Ascending aorta (tissue), 2 donors: ENCODE measurements at places on chromosomes 5 and 9. TPM values are rescaled to one million over a fixed set of nuclear protein-coding genes. Genes with fewer than 3 reads are reported as not detected.

The CSNK1A1 gene
- 219 TPM for total RNA-seq

DNA sequence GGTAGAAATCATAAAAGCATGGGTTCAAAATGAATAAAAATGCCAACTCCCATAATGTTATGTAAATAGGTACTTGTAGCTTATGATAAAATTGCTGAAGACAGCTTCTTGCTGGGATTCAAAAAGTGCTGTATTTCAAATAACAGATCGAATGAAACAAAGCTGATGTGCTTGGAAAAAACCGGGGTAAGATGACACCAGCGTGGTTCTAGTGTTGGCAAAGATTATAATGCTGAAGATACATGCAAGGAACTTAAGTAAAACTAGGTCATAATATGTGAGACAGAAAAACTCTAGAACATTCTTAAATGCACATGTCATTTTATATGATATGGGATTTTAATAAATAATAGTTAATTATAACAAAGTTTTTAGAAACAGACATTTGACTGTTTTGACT lies 44.4 kb upstream of the APC start:
- no peak for DNase-seq

- no peak for DNase-seq
Measured at GRCh38 chr5:36041537-36041845, 25.2 kb downstream of the UGT3A2 start.

The CRHBP gene
- 0.32 TPM for total RNA-seq

DNA sequence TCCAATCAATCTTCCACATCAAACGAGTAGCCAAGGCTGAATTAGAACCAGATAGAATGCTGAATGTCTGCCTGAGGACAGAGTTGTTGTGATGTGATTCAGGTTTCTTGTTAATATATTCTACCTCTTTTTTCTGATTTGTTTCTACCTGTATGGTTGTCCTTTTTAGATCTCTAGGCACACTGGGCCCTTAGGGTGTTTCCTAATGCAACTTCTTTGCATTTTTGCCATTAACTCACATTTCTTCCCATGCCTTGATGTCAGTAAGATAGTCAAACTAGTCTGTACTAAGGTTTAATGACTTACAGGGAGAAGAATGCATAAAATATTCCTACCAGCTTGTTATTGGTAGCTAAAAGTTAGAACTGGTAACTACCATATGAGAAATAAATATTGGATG lies 413.6 kb downstream of the CCDC171 start:
- no peak for DNase-seq

- peak; percentile 56 for DNase-seq
Measured at GRCh38 chr9:126805554-126806262, 868 bp downstream of the ZBTB43 start.

The SLC24A2 gene
- not detected for total RNA-seq

GRCh38 chr5:171523781-171524180 lies 104.3 kb downstream of the FGF18 start:
- DNase-seq: no peak

DNA sequence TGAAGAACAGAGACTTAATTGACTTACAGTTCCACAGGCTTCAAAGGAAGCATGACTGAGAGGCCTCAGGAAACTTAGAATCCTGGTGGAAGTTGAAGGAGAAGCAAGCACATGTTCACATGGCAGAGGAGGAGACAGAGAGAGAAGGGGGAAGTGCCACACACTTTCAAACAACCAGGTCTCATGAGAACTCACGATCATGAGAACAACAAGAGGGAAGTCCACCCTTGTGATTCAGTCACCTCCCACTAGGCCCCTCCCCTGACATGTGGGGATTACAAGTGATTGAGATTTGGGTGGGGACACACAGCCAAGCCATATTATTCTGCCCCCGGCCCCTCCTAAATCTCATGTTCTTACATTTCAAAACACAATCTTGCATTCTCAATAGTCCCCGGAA lies 19.5 kb downstream of the NR3C1 start:
- no peak for DNase-seq

DNA sequence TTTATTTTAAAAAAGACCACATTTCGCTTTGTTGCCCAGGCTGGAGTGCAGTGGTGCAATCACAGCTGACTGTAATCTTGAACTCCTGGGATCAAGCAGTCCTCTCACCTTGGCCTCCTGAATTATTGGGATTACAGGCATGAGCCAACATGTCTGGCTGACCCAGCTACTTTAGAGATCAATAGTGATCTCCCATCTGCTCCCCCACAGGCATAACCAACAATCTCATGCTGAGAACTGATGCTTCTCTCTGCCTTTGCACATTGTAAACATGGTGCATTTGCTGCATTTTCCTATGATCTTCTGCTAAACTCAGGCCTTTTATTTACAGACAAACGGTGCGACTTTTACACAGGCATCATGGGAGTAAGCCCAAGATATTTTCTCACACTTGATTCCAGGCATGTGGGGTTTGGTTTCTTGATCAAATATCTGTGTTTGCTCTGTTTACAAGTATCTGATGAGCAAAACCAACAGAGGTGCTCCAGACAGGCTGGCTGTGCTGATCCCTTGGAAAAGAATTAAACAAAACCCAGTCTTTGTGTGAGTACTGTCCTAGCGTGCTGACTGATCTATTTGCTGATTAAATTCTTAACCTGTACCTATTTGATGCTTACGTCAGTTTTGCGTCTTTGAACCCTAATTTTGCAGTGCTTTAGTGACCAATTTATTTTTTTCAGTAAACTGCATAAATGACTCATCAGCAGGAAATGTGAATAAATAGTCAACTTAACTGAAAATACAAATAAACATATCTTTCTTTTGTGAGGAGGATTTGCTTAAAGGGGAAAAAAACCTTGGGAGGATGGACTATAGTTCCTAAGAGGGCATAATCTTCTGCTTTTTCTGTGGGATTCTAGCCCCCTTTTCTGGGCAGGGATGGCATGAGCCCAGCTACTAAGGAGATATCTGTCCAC lies 191.7 kb upstream of the NR3C1 start:
- DNase-seq: no peak

The SLC4A9 gene
- total RNA-seq: not detected

DNA sequence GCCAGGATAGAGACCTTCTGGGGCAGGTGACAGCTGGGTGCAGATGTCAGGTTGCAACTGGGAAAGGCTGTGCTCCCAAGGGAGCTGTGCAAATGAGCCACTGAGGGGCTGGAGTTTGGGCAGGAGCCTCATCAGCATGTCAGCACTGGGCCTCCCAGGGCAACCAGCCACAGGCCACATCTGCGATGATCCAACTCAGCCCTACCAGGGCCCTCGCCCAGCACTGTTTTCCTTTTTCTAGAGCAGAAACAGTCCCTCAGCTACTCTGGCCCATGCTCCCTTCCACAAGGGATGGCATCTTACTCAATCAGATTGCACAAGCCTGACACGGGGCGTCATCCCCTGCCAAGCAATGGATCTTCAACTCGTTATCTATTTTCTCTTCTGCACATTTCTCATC lies 24.8 kb downstream of the NIPAL4 start:
- DNase-seq: no peak

GRCh38 chr9:97801180-97801579 lies 51.8 kb upstream of the FOXE1 start:
- DNase-seq: no peak

DNA sequence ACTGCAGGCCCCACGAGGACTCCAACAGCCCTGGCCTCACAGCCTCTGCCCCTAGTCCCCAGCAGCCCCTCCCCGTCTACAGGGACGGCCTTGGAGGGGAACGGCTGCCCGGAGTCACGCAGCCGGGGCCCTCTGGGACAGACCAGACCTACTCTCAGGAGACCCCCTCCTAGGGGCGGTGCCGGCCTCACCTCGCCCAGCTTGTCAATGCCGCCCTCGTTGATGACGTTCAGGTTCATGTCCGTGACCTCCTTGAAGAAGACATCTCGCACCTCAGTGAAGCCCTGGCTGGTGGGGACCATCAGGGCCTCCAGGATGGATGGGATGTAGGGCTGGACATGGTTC lies 58.6 kb downstream of the LRSAM1 start:
- no peak for DNase-seq

DNA sequence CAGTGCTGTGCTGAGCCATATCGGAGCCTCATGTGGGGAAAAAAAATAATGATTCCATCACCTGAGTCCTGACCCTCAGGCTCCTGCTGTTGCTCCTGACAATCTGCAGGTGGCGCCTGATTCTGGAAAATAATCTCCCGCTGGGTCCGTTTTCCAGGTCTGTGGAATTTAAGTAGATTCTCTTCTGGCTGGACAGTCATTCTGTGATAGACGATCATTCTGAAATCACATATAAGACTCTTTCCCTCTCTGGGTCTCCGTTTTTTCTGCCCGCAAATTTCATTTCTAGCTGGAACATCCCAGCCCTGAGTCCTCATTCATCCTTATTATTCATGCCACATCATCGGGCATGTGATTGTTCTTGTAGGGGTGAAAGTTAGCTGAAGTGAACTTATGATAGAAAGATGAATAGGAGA lies 22.1 kb upstream of the STXBP1 start:
- no peak for DNase-seq

DNA sequence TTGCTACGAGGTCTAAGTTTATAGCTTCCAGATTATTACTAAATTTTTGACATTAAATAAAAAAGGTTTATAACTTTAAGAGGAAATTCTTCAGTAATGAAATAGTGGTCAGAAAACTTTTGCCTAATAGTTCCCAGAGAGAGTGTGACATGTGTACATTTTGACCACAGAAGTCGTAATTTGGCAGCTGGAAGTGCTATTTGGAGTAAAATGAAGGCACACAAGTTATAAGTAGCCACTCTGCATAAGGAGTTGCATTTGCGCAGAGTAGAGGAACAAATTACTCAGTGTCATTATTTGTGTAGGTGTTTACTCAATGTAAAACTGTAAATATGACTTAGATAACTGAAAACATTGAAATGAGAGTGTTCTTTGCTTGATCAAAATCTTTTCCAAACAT lies 408.4 kb downstream of the CCDC171 start:
- DNase-seq: no peak

The STARD4 gene
- total RNA-seq: 1.5 TPM

GRCh38 chr5:3351581-3352442 lies 243.8 kb upstream of the IRX1 start:
- no peak for DNase-seq

DNA sequence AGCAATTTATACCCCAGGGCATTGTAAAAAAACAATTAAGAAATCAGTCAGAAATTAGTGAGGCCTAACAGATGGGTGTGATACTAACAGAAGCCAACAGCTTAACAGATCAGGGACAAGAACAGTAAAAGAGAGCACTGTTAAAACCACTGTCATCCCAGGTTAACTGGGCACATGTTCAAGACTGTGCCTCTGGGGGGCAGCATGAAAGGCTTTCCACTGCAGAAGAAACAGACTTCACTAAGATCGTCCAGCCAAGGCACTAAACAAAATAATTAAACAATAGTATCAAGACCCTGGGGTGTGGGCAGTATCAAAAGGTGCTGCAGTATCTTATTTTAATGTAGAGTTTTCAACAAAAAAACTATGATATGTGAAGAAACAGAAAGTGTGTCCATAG lies 43.5 kb downstream of the FBN2 start:
- DNase-seq: no peak

DNA sequence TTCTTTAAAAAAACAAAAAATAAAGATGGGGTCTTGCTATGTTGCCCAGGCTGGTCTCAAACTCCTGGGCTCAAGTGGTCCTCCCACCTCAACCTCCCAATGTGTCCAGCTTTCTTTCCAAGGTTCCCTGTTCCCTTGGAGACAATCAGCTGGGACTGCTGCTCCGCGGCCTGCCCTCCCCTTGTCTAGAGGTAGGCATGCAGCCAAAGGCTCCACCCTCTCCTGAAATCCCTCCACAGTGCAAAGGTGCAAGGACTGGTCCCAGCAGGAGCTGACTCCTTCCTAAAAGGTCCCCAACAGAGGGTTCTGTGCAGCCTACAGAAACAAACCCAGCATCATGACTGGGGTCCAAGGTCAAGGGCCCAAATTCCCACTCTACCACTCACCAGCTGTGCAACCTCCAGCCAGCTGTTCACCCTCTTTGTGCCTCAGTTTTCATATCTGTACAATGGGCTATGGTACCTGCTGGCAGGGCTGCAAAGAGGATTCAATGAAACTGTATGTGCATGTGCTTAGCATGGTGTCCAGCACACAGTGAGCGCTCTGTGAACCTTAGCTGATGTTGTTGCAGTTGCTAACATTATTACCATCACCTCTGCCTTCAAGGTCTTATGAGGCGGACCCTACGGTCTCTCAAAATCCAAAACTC lies 47.5 kb downstream of the BARX1 start:
- no peak for DNase-seq

The PCDHGB3 gene
- total RNA-seq: 14.4 TPM

DNA sequence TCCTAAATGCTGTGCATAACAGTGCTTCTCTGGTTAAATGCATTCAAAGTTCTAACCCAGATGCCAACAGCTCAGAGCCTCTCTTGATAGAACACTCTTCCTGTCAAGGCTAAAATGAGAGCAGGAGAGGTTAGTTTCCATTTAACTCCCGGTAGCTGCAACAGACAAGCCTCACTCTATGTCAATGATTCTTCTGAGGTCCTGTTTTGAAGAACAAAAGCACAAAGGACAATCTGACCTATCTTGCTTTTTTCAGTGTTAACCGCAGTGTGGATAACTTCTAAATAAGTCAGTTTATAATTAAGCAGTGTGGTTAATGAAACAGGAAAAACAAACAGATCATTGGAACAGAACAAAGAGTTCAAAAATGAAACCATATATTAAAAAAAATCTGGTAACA lies 80.7 kb downstream of the ANKRD55 start:
- DNase-seq: no peak

GRCh38 chr5:108531367-108532128 lies 149.7 kb upstream of the FBXL17 start:
- no peak for DNase-seq

The TRPM3 gene
- 3.3 TPM for total RNA-seq

The TEK gene
- 31.8 TPM for total RNA-seq

The PLCXD3 gene
- total RNA-seq: 7.2 TPM

GRCh38 chr5:33637011-33637410 lies 196.2 kb downstream of the TARS1 start:
- no peak for DNase-seq

DNA sequence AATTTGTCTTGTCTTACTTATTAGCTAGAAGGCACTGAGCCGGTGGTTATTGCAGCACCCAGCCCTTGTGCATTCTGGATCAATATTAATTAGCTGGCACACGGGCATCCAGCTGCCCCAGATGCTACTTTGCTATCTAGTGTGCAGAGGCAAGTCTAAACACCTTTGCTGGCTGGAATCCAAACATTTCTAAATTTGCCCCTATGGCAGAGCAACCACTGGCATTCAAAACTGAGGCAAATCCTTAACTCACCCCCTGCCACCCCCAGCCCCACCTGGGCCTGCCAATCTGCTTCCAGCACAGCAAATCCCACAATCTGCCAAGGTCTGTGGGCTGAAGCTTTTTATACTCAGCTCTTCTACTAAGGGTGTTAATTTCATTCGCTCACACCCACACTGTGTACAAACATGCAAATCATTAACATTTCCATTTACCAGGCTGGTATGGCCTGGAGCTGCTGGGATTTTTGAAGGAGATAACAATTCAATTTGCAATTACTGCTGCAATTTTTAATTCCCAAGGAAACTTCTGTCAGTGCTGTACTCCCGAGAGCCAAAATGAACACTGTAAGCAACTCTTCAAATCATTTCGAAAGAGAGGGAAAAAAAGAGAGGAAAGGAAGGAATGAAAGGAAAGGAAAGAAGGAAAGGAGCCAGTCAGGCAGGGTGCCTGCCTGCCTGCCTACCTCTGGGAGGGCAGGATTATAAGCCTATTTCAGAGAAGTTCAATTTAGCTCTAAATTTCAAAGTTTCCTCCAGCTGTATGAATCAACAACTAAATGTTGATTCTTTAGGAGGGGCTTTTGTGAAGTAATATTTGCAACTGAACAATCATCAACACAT lies 35.5 kb downstream of the RAPGEF1 start:
- no peak for DNase-seq

GRCh38 chr9:34996905-34997279 lies 7.3 kb downstream of the DNAJB5 start:
- no peak for DNase-seq

- DNase-seq: peak; percentile 41
Measured at GRCh38 chr5:180646963-180647305, 2.5 kb downstream of the FLT4 start.
